ENCODE measurements at places on chromosomes 13 and 19. TPM values are rescaled to one million over a fixed set of nuclear protein-coding genes. Genes with fewer than 3 reads are reported as not detected.

KIR3DL2 gene
- not detected for polyA plus RNA-seq

EFNA2 gene
- polyA plus RNA-seq = not detected

KPNA3 gene
- 9.4 TPM for polyA plus RNA-seq

PSG4 gene
- polyA plus RNA-seq = not detected

CLEC4M gene
- not detected for polyA plus RNA-seq

TSSK6 gene
- 1.4 TPM for polyA plus RNA-seq

CNMD gene
- polyA plus RNA-seq = not detected

GARIN5A gene
- 9.0 TPM for polyA plus RNA-seq

CDC42EP5 gene
- polyA plus RNA-seq = 19.3 TPM

SIGLEC11 gene
- polyA plus RNA-seq = 1.5 TPM

MAST3 gene
- 5.6 TPM for polyA plus RNA-seq

ZNF85 gene
- 4.6 TPM for polyA plus RNA-seq

ADGRE3 gene
- polyA plus RNA-seq = not detected

DCT gene
- 0.11 TPM for polyA plus RNA-seq

CPAMD8 gene
- 22.0 TPM for polyA plus RNA-seq

CBLC gene
- 8.2 TPM for polyA plus RNA-seq

Data from kidney (tissue), 22 donors.